ENCODE measurements at places on chromosomes 11 and 22.
A peak's percentile ranks its signal among the peaks of the same experiment; 100 is the strongest.

- H3K4me1 ChIP-seq = no peaks in the 10 kb centered on the region
- no peak for DNase-seq
- H3K4me3 ChIP-seq = no peak overlapping the region
- H3K36me3 ChIP-seq = no peaks in the 10 kb centered on the region
- no peaks in the 10 kb centered on the region for H3K27me3 ChIP-seq
These were observed 65.1 kb downstream of the GRK3 start for GRCh38 chr22:25629613-25630012.

DNA sequence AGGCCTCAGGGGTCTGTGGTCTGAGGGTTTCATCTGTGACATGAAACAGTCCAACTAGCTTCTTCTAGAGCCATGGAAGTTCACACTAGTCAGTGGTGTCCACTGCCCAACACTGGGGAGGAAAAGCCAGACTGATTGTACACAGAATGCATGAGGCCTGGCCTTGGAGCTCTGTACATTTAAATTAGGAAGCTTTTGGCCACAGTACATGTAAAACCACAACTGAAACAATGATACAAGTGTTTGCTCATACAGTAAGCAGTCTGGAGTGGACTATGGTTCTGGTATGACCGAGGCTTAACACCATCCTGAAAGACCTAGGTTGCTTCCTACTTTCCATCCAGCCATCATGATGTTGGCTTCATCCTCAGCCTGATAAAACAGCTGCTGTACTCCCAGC lies 73.8 kb upstream of the SESN3 start:
- no peak overlapping the region for H3K27ac ChIP-seq
- no peaks in the 10 kb centered on the region for H3K27me3 ChIP-seq
- H3K4me1 ChIP-seq = no peaks in the 10 kb centered on the region

GRCh38 chr11:6943131-6943530 lies 16.9 kb downstream of the ZNF215 start:
- no peaks in the 10 kb centered on the region for H3K36me3 ChIP-seq

- H3K27ac ChIP-seq = no peak overlapping the region
- no peaks in the 10 kb centered on the region for H3K27me3 ChIP-seq
- H3K4me1 ChIP-seq = peaks cover 1% of the 10 kb centered on the region
- no peaks in the 10 kb centered on the region for H3K36me3 ChIP-seq
These were observed 92.0 kb downstream of the PRR5L start for GRCh38 chr11:36388071-36388470.

DNA sequence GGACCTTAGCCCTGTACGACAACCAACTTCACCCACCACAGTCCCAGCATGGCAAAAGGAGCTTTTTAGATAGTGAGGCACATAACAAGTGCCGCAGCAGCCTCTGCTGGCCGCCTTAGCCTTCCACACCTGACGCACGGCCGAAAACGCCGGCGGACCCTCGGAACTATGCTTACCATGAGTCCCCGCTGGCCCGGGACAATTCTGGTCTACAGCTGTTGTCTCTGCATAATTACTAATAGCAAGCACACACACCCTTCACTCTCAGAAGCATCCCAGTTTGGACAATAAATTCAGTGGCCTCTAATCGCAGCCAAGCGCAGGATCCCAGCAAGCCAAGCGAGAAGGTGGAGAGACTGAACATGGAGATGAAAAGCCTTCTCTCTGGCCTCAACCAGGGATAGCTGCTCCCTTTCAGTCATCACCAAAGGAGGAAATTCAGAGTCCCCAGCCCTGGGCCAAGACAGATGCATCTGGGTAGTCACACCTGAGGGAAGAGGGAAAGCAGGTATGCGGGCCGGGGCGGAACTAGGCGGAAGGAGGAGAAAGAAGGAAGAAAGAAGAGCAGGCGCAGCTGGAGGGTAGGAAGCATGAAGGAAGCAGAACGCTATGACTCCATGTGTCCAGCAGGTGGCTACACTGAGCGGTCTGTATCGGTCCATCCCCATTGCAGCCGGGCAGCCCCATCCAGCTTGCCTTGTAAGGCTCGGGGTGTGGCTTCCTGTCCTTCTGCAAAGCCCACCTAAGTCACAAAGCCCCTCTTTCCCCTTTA lies 40.3 kb downstream of the BUD13 start:
- no peaks in the 10 kb centered on the region for H3K4me1 ChIP-seq
- H3K27ac ChIP-seq = no peak overlapping the region
- peak; percentile 71 for DNase-seq
- no peaks in the 10 kb centered on the region for H3K27me3 ChIP-seq

DNA sequence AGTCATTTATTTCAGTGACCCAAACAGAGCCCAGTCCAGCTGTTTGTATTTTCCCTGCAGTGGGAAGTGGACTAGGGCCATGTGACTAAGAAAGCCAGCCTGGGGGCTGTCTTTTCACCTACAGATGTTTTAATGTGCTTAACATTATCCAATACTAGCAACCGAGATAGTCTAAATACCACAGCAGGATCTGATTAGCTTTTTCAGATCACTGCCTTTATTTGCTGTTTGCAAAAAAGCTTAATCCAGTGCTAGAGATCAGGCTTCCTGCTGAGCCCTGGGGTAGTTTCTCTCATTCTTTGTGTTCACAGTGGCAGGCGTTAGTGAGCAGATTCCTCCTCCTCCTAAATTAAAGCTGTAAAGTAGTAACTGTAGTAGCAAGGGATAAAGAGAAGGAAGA lies 35.0 kb downstream of the ZC3H12C start:
- no peak for DNase-seq
- H3K4me1 ChIP-seq = peaks cover 3% of the 10 kb centered on the region
- H3K27ac ChIP-seq = no peak overlapping the region
- no peaks in the 10 kb centered on the region for H3K27me3 ChIP-seq

DNA sequence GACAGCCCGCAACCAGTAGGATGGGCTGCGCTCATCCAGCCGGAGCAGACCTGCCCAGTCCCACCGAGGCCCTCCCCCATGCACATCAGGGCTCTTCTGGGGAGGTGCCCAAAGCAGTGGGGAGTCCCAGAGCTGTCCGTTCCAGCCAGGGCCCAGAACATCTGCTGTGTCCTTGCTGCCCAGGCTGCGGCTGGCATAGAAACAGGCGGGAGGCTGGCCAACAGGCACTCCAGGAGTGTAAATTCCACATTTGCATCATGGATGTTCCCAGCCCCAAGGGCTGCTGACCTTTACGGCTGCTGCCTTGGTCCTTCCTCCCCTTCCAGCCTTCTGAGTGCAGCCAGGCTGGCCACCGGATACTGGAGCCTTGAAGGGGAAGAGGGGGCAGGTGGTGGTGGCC lies 30.0 kb upstream of the SYT7 start:
- H3K36me3 ChIP-seq = no peaks in the 10 kb centered on the region
- no peaks in the 10 kb centered on the region for H3K27me3 ChIP-seq
- H3K4me3 ChIP-seq = no peak overlapping the region
- no peaks in the 10 kb centered on the region for H3K4me1 ChIP-seq
- no peak overlapping the region for H3K27ac ChIP-seq
- DNase-seq = no peak

DNA sequence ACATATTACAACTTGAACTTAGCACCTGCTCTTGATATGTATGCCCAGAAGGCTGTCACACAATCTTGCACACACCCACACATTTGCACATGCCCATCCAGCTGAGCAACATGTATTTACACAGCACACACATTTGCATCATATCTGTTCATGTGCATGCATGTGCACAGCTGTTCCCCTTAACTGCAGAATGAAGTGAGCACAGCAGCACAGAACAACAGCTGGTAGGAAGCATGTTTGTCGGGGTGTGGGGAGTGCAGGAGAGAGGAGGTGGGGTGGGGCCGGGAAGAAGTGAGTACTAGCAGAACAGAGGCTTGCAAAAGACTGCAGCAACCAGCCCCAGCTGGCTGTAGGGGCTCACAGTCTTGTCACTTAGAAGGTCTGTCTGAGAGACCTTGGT lies 296.5 kb downstream of the KIRREL3 start:
- no peaks in the 10 kb centered on the region for H3K36me3 ChIP-seq
- no peaks in the 10 kb centered on the region for H3K4me1 ChIP-seq
- DNase-seq = no peak
- no peaks in the 10 kb centered on the region for H3K27me3 ChIP-seq
- no peak overlapping the region for H3K4me3 ChIP-seq

GRCh38 chr11:36988556-36988955 lies 390.5 kb upstream of the RAG2 start:
- no peak overlapping the region for H3K4me3 ChIP-seq
- no peak for DNase-seq
- no peaks in the 10 kb centered on the region for H3K36me3 ChIP-seq
- H3K27ac ChIP-seq = no peak overlapping the region

DNA sequence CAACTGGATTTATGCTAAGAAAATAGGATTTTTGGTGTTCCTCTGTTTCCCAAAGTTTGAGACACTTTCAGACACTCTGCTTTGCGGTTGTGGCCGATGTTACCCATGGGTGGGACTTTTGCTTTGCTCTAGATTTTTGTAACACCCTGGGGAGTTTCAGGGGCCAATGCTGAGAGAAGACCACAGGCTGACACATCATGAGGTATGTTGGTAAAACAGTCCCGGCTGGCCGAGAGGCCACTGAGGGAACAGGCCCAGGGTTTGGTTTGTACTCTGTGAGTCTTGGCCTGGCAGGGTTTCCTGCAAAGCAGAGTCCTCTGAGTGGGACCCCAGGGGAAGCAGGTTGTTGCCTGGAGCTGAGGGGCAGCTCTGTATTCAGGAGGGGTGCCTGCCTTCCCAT lies 78.5 kb upstream of the PITPNB start:
- H3K27me3 ChIP-seq = no peaks in the 10 kb centered on the region
- no peak overlapping the region for H3K4me3 ChIP-seq
- H3K36me3 ChIP-seq = no peaks in the 10 kb centered on the region

DNA sequence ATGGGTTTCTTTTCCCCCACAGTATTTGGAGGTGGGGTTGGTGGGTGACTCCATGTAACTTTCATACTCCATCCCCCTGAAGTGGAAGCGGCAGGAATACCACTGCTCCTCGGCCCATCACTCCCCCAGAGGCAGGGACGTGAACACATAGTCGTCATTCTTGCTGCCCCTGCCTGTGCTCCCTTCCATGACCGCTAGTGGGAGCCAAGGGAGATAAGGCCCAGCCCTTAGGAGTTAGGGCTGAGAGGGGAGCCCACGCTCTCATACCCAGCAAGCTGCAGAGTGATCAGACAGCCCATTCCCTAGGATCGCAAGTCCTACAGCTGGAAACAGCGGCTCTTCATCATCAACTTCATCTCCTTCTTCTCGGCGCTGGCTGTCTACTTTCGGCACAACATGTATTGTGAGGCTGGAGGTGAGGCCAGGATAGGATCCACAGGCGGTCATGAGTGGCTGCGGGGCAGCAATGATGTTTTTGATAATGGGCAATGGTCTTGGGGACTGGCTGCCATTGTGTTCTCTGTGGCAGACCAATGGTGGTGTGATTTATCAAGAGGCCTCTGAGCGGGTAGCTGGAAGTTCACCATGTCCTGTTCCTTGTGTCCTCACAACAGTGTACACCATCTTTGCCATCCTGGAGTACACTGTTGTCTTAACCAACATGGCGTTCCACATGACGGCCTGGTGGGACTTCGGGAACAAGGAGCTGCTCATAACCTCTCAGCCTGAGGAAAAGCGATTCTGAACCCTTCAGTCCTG lies 15.9 kb downstream of the RHOG start:
- H3K27ac ChIP-seq = no peak overlapping the region
- H3K4me3 ChIP-seq = no peak overlapping the region
- no peaks in the 10 kb centered on the region for H3K4me1 ChIP-seq
- no peaks in the 10 kb centered on the region for H3K27me3 ChIP-seq

- DNase-seq = no peak
- H3K4me3 ChIP-seq = no peak overlapping the region
- no peaks in the 10 kb centered on the region for H3K36me3 ChIP-seq
- no peaks in the 10 kb centered on the region for H3K4me1 ChIP-seq
These were observed 1217.6 kb downstream of the JRKL start for GRCh38 chr11:97607291-97608000.

- H3K4me3 ChIP-seq = peak overlapping the region; percentile 20
- no peaks in the 10 kb centered on the region for H3K36me3 ChIP-seq
- H3K27ac ChIP-seq = no peak overlapping the region
- DNase-seq = no peak
These were observed 1.4 kb downstream of the CLDN5 start for GRCh38 chr22:19522881-19523239.

- no peaks in the 10 kb centered on the region for H3K27me3 ChIP-seq
- peak; percentile 85 for DNase-seq
- H3K36me3 ChIP-seq = no peaks in the 10 kb centered on the region
- peak overlapping the region; percentile 96 for H3K27ac ChIP-seq
These were observed 768 bp upstream of the CDKN1C start for GRCh38 chr11:2886191-2886894.

- H3K36me3 ChIP-seq = no peaks in the 10 kb centered on the region
- no peaks in the 10 kb centered on the region for H3K4me1 ChIP-seq
- no peak for DNase-seq
- no peaks in the 10 kb centered on the region for H3K27me3 ChIP-seq
- no peak overlapping the region for H3K27ac ChIP-seq
- H3K4me3 ChIP-seq = no peak overlapping the region
These were observed 72.1 kb upstream of the YWHAH start for GRCh38 chr22:31872209-31872608.

DNA sequence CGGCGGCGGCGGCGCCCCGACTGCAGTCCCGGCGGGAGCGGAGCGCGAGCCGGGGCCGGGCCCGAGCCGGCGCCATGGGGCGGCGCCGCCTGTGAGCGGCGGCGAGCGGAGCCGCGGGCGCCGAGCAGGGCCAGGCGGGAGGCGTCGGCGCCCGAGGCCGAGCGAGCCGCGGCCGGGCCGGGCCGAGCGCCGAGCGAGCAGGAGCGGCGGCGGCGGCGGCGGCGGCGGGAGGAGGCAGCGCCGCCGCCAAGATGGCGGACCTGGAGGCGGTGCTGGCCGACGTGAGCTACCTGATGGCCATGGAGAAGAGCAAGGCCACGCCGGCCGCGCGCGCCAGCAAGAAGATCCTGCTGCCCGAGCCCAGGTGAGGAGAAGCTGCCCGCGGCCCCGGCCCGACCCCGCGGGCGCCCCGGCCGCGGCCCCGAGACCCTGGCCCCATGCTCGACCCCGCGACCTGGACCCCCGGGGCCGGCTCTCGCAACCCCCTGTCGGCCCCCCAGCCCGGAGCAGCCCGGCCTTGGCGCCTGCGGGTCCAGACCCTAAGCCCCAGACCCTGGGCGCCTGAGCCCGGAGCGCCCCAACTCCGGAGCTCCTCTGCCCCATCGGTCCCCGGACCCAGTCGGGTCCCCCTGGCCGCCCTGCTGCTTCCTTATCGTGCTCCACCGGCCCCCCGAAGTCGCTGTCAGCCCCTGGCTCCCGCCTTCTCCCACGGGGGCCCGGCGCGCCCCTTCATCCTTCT lies at the start of gene GRK2:
GRK2 (plus strand) TSS at position 25 of the 739 bp plus-strand sequence; CDS start at position 252, 227 bp downstream.
- peak within 1 kb of the TSS; percentile 79 for H3K27ac ChIP-seq
- DNase-seq = peak; percentile 73
- peaks cover 27% of the 10 kb centered on the region for H3K4me1 ChIP-seq
- H3K27me3 ChIP-seq = no peaks in the 10 kb centered on the region
- H3K4me3 ChIP-seq = peak within 1 kb of the TSS; percentile 89

DNA sequence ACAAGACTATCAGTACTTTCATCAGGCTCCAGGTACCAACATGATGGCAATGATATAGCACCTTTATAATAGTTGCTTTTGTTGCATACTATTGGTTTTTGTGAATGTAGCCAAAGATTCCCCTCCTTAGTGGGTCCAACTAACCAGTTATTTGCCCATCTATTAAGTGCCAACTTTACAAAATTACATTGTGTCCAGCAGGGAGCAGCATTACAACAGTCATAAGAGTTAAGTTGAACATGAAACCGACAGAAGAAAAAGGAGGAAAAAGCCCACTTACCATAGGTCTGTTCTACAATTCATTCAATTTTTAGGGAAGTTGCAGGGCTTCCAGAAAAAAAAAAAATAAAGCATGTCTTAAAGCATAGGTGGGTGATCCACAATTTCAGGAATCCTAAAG lies 21.6 kb downstream of the IMMP1L start:
- H3K4me1 ChIP-seq = no peaks in the 10 kb centered on the region
- no peak overlapping the region for H3K4me3 ChIP-seq
- no peaks in the 10 kb centered on the region for H3K36me3 ChIP-seq
- DNase-seq = no peak
- H3K27me3 ChIP-seq = no peaks in the 10 kb centered on the region

Data from ovary (tissue), 10 donors.